ENCODE measurements at places on chromosomes 6 and 20.

DNA sequence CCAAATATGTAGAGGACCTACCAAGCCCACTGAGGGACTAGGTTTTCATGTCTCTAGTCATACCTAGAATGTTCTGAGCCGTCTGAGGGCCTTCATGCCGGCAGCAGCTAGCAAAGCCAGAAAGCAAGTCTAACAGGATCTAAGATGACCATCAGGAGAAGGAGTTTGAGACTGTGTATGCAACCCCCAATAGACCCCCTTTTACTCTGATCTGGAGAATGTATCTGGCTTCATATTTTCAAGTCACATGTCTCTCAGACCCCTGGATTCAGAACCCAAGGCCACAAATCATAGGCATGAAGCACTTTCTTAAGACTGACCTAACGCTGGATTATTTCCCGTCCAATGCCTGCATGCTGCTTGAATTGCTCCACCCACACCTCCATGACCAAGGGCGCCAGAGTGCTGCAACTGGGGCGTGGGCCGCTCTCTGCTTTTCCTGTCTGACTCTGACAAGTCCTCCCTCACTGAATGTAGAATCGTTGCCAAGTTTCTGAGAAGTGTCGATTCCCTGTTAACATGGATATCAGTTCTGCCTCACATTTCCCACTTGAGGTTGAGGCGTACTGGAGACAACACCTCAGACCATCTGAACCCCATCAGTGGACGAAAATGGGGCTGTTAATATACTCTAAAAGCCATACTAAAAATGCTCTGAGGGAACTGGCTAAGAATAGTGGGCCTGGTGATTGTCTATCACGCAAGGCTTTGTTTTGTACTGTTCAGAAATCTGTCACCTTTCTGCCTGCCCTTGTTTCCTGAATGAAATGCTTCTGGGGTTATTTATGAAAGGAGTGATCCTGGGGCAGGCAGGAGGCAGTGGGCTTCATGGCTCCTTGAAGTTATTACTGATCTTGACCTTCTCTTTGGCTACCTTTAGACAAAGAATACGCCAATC is 23.9 kb upstream of the ASXL1 start:
- DNase-seq: peak; percentile 8

- no peak for DNase-seq
These were observed 39.0 kb downstream of the PHF3 start for GRCh38 chr6:63674635-63675034.

GRCh38 chr20:4227085-4227821 is 211.9 kb upstream of the RNF24 start:
- no peak for DNase-seq

- no peak for DNase-seq
These were observed 77.0 kb downstream of the SLC24A3 start for GRCh38 chr20:19289451-19289850.

DNA sequence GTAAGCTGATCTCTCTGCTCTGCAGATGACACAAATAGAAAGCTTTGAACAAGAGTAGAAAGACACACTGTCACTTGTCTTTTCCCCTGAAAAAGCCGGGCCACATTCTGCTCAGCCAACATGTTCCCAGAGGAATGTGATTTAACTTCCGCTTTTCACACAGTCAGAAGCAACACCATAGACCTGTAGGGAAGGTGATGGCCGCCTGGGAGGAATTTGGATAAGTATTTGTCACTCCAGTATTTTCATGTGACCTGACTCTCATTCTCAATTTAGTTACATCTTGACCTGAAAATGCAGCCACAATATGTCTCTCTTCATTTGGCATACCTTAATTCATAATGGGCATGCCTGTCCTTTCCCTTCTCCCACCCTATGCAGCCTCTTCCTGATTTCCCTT is 2.0 kb upstream of the GRM1 start:
- DNase-seq: no peak

DNA sequence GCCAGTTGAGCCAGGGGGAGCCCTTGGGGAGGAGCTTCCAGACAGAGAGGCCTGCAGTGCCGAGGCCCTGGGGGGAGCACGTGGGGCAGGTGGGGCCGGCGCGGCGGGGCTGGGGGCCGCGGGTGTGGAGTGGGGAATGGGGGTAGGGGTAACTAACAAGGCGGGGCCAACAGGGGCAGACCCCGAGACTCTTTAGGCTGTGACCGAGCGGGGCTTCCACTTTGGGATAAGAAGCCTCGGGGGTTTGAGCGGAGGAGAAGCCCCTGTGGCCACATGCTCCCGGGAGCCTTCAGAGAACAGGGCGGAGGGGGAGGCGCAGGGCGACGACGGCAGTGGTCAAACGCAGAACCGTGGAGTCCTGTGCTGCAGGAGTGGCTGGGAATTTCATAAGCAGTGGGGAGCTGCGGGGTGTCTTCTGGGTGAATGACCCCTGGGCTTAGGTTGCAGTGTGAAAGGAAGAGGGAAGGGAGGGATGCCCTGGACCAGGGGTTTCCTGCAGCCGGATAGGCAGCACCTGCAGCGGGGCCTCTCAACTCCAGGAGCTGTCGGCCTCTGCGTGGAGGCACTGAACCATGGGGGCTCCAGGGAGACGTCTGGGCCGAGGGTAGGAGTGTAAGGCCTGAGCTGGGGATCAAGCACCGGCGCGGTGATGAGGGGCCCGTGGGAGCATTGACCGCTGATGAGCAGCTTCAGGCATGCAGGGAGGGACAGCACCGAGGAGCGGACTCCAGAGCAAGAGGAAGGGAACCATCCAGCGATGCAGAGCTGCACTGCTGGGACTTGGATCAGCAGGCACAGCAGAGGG is 121.0 kb downstream of the SYNDIG1 start:
- no peak for DNase-seq

GRCh38 chr6:4474810-4475209 is 301.4 kb upstream of the CDYL start:
- DNase-seq: no peak

DNA sequence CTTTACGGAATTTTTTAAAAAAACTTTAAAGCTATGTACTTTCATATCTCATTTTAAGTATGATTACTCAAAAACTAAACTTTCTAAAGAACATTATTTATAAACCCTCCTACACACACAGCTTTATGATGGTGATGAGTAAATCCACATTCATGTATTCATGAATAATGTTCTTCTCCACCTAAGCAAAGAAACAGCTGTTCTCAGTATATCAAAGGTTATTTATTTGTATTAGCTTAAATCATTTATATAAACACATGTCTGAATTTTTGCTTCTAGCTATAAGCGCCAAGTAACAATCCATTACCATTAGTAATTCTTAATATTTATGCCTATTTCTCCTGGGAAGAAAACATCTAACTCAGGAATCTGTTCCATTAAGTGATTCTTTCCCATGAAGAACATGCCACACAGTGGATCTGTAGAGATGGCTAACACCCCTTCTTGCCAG is 63.3 kb downstream of the SMLR1 start:
- DNase-seq: no peak

- DNase-seq: no peak
These were observed 1.9 kb downstream of the ABRACL start for GRCh38 chr6:139030228-139030963.

- DNase-seq: no peak
These were observed 15.0 kb downstream of the CALHM6 start for GRCh38 chr6:116476002-116476678.

DNA sequence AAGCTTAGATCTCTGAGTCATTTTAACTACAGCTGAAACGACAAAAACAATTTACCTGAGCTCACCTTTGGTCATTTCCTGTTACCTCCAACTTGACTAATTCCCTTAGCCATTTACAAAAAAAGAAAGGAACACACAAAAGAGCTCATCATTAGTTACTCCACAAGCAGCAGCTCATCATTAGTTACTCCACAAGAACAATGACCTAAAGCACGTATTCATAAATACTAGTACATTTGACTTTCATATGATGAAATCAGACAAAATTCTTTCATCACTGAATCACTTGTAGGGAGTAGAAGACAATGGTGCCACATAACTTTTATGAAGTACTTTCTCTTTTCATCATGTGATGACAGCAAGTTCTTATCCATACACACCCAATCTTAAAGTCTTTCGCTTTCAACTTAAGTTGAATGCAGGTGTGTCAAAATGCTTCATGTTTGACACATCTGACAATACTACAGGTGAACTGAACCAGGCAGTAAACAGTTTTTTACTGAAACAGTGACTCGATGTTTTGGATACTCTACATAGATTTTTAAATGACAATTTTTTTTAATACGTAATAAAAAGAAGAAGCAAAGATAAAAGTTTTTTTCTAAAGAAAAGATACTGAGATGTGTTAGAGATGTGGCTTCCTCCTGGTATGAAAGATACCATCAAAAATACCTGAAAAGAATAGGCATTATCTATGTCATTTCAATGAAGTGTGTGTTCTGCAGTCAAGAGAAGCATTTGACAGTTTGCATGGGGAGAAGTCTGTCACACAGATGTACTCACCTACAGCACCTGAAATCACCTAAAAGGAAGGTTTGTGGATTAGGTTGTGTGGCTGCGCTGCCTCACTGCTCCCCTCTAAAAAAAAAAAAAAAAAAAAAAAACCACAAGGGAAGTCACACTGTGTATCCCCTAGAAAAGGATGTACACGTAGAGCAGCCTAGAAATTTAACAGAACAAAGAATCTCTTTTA is 109.1 kb downstream of the PRDM1 start:
- no peak for DNase-seq

- no peak for DNase-seq
These were observed 650.8 kb upstream of the AGPAT4 start for GRCh38 chr6:161924516-161925116.

- DNase-seq: no peak
These were observed 73.4 kb upstream of the TAB2 start for GRCh38 chr6:149244105-149244504.

GRCh38 chr20:47204008-47204849 is 152.3 kb downstream of the ZMYND8 start:
- no peak for DNase-seq

All from stimulated activated CD4-positive, alpha-beta T cell treated with anti-CD3 and anti-CD28 coated beads, TNF-alpha, amount 100 ng/mL, for 4 hours (primary cell).